A549 treated with Mapracorat at 1 μM for 4 hours (cell line): ENCODE measurements at places on chromosomes 16 and 17. TPM values are rescaled to one million over a fixed set of nuclear protein-coding genes. Genes with fewer than 3 reads are reported as not detected.

UBB gene
- 1,946 to 2,234 TPM (median 2,087 TPM) in 5 replicates for total RNA-seq

CD300E gene
- not detected in 5 replicates for total RNA-seq

ITGAD gene
- total RNA-seq: 0.05 to 0.16 TPM (median 0.07 TPM) in 3 of 5 replicates, not detected in the others

SHCBP1 gene
- 32.3 to 40.6 TPM (median 36.5 TPM) in 5 replicates for total RNA-seq

WNT9B gene
- not detected in 5 replicates for total RNA-seq

ANKFN1 gene
- total RNA-seq: not detected in 5 replicates

INCA1 gene
- total RNA-seq: 1.7 to 1.9 TPM (median 1.8 TPM) in 5 replicates

TMEM92 gene
- total RNA-seq: 16.2 to 21.1 TPM (median 18.5 TPM) in 5 replicates

SPATA22 gene
- not detected in 5 replicates for total RNA-seq

CHD9 gene
- total RNA-seq: 11.3 to 18.5 TPM (median 16.2 TPM) in 5 replicates
